ENCODE measurements at places on chromosomes 5 and 9.

- no peak for DNase-seq
These were observed 239.6 kb downstream of the MAN2A1 start for GRCh38 chr5:109929376-109929775.

DNA sequence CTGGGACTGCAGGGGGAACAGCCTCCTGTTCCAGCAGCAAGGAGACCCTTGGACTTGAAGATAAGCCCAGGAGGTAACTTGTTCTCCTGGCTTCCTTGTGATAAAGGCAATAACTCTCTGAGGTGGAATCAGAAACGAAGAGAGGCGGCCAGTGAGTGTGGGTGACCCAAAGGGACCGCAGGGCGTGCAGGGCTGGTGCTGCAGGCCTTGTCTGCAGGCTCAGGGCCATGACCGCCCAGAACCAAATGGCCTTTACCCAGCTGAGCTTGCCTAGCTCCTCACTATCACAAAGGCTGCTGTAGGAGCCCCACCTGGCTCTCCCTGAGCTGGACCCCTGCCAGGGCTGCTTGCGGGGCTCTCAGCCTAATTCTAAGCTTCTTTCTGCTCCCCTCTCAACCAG, 72.5 kb downstream of the NDFIP1 start:
- no peak for DNase-seq

DNA sequence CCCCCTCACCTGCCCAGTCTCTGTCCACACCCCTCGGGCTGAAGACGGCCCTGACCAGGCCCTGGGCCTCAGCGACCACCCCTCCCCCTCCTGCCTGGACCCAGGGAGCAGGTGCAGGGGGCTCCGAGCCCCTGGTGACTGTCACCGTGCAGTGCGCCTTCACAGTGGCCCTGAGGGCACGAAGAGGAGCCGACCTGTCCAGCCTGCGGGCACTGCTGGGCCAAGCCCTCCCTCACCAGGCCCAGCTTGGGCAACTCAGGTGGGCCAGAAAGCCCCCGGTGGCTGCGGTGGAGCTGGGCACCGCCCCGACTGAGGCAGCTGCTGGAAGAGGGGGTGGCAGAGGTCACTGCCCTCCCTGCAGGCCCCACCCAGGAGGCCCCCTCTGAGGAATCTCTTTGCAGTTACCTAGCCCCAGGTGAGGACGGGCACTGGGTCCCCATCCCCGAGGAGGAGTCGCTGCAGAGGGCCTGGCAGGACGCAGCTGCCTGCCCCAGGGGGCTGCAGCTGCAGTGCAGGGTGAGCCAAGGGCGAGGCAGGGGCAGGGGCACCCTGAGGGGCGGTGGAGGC, 7.7 kb downstream of the ENTPD8 start:
- DNase-seq: no peak

DNA sequence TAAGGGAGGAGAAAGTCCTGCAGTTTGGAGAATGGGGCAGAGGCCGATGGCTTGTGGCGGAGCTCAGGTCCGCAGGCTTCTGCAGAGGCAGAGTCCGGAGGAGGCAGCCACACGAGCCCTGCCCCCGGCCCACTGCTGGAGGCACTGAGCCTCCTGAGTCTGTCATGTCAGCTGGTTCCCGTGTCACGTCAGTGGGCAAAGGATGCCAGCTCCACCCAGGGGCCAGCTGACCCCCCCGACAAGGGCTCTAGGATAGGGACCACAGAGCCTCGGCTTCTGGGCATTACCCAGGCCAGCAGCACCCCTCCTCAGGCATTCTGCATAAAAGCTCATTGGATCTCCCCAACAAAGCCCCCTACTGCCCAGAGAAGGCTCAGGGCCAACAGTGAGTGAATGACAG, 8.5 kb downstream of the SH3PXD2B start:
- no peak for DNase-seq

DNA sequence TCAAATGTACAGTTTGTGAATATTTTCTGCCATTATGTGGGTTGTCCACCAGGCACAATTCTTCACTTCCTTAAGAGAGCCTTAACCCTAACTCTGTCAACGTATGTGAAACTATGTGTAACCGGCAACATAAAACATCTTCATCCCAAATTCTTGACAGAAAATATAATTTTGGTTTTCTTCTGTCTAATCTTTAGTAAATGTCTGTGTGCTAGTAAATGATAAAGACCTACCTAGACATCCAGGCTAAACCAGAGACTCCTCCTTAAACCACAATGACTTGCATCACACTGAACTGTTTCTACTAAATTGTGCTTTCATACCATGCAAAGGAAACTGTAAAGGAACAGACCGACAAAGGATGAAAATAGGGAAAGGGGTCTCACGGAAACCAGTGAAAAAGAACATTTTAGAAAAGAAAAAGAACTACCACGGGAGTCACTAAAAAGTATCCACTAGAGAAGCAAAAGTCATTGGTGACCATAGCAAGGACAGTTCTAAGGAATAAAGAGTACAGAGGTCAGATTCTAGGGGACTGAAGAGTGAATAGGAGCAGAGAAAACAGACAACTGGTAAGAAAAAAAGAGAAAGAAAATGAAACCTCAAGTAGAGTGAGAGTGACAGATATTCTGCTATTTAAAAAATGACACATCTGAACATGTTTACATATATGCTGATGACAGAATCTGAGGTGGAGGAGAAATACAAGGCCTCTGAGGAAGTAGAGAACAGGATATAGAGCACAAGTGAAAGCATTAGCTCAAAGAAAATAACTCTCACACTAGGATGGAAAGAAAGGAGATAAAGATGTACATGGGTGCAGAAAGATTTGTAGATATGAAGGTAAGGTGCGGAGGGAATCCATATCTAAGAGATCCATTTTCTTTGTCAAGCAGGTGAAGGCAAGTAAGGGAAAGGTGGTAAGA, 49.4 kb downstream of the FNIP1 start:
- DNase-seq: no peak

- no peak for DNase-seq
These were observed 169.8 kb downstream of the SEMA6A start for GRCh38 chr5:116404792-116405191.

GRCh38 chr9:93009337-93010015, 49.0 kb upstream of the SUSD3 start:
- DNase-seq: no peak

- no peak for DNase-seq
These were observed 6.4 kb downstream of the PLIN2 start for GRCh38 chr9:19120877-19121276.

GRCh38 chr5:42950116-42950455, 90.0 kb downstream of the ANXA2R start:
- DNase-seq: no peak

GRCh38 chr9:121185774-121186403, 15.8 kb downstream of the RAB14 start:
- no peak for DNase-seq

- DNase-seq: no peak
These were observed 161.9 kb downstream of the MAPKAP1 start for GRCh38 chr9:125544988-125545651.

- no peak for DNase-seq
These were observed 150.8 kb downstream of the MEF2C start for GRCh38 chr5:88732181-88732633.

- DNase-seq: no peak
These were observed 11.1 kb upstream of the NADK2 start for GRCh38 chr5:36252722-36253365.

DNA sequence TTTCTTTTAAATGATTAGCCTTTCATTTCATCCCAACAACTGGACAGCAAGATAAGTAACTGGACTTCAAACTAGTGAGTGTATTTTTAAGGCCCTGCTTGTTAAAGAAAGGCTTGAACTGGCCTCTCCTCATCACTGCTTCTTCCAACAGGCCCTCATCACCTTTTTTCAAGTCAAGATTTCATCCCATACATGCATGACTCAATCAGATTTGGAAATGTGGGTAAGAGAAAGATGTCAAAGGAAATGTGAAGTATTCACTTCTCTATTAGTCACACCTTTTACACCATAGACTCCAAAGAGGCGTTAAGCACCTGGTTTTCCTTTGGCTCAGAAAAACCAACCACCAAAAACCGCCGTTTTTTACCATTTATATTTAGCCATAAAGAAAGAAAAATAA, 4.9 kb downstream of the NR4A3 start:
- no peak for DNase-seq

DNA sequence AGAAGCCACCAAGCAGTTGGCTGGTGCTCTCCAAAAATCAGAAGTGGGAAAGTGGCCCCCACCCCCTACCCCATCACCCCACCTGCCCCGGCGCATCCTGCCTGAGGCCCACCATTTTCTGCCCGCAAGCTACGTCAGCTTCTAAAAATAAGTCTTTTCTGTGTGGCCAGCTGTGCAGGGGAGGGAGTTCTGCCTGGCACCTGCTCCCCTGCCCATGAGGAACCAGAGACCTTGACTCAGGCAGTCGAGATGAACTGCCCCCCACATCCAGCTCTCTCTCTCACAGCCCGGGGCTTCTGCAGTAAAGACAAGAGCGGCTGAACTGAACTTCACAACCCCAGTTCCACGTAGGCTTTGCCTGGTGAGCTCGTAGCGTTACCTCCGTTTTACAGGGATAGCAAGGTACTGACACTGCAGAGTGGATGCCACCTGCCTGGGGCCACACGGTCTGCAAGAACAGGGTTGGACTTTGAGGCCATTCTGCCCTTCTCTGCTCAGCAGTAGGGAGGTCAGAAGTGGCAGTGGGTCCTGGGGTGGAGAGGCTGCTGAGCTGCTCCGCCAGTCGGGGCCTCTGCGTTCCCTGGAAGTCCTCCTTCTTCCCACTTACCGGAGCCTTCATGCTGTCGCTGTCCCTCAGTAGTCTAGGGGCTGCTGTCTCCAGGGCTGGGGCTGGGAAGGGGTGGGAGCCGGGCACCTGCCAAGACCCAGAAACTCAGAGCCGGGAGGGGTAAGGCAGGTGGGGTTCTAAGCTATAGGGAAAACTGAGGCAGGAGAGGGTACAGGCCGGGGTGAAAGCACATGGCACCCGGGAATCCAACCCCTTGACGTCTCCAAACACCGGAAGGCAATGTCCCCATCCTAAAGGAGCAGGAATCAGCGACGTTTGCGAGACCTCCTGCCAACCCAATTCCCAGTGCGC, 781 bp downstream of the ST6GALNAC4 start:
- DNase-seq: no peak

DNA sequence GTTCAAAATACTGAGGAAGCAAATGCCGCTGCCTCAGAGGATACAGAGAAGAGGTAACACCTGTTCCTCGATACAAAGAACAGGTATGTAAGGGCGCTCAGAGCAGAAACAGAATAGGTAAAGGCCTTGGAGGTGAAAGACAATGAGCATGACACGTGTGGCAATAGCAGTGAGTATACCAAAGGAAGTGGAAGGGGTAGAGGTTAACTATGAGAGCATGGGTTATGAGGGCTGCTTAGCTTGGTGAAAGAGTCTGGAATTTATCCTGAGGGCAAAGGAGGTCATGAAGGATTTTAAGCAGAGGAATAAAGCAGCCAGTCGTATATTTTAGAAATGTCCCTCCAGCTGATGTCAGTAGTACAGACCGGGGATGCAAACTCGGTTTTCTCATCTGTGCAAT, 269.8 kb upstream of the ZNF462 start:
- DNase-seq: no peak

- no peak for DNase-seq
These were observed 606.2 kb downstream of the PDE4D start for GRCh38 chr5:59287361-59287760.

GRCh38 chr9:22108581-22109370, 99.7 kb upstream of the CDKN2B start:
- DNase-seq: no peak

DNA sequence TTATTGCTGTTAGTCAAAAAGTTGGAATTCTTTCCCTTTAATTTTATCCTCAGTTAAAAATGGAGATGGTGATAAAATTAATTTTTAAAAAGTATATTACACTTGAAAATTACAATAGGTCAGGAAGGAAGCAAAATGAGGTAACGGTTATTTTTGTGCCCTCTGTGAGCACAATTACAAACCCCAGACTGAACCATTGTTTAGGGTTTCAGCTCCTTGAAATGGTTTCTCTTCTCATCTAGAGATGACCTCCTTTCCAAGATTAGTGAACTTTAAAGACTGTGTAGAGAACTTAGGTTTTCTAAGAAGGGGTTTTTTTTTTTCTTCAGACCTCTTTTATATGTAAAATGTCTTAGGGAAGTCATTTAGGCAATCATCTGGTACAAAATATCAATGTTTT, 126.2 kb upstream of the CHD1 start:
- no peak for DNase-seq

DNA sequence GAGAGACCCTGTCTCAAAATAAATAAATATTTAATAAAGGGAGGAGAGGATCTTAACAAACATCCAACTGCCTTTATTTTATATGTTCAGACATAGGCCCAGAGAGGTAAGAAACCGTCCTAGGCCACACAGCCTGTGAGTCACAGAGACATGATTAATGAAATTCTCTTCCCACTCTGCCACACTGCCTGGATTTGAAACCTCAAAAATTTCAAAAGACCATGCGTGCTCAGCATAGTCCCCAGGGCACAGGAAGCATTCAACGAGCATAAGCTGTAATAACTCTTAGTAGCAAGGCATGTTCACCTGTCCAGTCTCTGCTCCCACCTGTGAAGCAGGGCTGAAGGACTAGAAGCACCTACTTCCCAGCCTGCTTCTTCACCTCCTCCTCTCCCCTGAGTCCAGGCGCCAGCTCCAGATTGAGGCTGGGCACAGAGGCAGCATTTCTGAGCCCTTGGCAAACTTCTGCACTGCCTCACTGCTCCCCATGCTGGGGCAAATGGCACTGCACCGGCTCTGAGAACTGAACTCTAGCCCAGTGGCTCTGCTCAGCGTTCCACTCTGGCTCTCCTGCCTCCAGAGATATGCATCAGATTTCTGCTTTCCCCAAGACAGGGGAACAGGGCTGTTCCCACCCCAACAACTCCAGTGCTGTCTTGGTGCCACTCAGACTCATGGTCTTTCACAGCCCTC, 1.1 kb downstream of the FAT2 start:
- DNase-seq: no peak

- no peak for DNase-seq
These were observed 17.4 kb upstream of the CD180 start for GRCh38 chr5:67214036-67214435.

GRCh38 chr5:177249761-177250537, 53.6 kb downstream of the RAB24 start:
- no peak for DNase-seq

- DNase-seq: no peak
These were observed 340.6 kb downstream of the MTRR start for GRCh38 chr5:8209500-8209899.

GRCh38 chr9:113879911-113880310, 3.8 kb downstream of the ZNF618 start:
- DNase-seq: no peak

GRCh38 chr5:152844713-152845112, 439.6 kb upstream of the NMUR2 start:
- no peak for DNase-seq

DNA sequence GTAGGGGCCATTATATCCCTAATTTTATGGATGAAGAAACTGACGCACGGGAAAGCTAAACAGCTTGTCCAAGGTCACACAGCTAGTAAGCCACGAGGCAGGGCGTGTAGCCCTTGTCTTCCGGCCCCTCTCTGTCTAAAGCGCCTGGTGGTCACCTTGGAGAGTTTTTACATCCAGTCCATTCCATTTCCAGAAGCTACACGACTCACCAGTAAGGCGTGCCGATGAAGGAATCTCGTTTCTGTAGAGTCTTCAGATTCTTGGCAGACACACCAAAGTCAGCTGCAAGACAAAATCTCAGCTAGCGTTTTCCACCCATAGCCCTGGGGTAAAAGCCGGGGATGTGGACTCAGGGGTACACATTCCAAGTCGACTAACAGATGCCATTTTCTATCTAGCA, 80.5 kb downstream of the STK10 start:
- DNase-seq: no peak

Measured in activated T-helper 9 cell treated with anti-CD3 and anti-CD28 coated beads, Interleukin-2, amount 50 U/mL, for 16 hours (primary cell).